Heart right ventricle (tissue), 16 donors: ENCODE measurements at places on chromosomes 2 and 18.
A peak's percentile ranks its signal among the peaks of the same experiment; 100 is the strongest.

- DNase-seq: no peak
These were observed 106.0 kb upstream of the FOSL2 start for GRCh38 chr2:28286678-28287077.

- DNase-seq: no peak
These were observed 1.2 kb downstream of the STON1 start for GRCh38 chr2:48531141-48531648.

DNA sequence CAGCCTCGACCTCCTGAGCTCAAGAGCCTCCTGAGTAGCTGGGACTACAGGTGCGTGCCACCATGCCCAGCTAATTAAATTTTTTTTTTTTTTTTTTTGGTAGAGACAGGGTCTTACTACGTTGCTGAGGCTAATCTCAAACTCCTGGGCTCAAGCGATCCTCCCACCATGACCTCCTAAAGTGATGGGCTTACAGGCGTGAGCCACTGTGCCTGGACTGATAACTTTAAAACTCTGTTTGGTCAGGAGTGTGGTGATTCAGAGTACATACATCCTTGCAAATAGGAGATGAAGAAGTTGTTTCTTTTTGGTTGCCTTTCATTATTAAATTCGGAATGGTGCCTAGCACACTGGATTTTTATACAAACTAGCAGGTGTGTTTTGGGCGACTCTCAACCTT lies 73.0 kb downstream of the LTBP1 start:
- DNase-seq: no peak

DNA sequence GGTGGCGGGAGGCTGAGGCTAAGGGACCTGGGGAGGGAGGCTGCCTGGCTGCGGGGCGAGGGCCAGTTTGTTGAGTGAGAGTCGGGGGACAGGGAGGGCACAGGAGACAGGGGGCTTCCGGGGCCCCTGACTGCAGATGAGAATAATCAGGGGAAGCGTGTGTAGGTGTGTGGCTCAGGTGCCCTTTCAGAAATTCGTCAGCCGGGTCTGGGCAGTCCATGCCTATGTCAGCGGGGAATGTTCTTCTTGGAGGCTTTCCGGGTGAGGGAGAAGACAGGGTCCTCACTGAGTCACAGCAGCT lies 52.3 kb upstream of the OTOF start:
- DNase-seq: no peak

DNA sequence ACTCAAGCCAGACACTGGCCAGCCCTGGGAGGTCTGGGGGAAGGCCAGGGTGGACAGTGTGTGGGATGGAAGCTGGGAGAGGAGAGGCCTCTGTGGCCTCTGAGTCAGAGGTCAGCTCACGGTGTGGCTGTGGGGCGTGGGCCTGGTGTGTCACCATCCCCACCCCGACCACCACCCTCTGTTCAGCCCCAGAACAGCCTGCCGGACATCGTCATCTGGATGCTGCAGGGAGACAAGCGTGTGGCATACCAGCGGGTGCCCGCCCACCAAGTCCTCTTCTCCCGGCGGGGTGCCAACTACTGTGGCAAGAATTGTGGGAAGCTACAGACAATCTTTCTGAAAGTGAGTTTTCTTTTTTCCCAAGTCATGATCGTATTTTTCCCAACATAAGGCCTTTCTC lies 110.5 kb downstream of the DYSF start:
- DNase-seq: no peak

DNA sequence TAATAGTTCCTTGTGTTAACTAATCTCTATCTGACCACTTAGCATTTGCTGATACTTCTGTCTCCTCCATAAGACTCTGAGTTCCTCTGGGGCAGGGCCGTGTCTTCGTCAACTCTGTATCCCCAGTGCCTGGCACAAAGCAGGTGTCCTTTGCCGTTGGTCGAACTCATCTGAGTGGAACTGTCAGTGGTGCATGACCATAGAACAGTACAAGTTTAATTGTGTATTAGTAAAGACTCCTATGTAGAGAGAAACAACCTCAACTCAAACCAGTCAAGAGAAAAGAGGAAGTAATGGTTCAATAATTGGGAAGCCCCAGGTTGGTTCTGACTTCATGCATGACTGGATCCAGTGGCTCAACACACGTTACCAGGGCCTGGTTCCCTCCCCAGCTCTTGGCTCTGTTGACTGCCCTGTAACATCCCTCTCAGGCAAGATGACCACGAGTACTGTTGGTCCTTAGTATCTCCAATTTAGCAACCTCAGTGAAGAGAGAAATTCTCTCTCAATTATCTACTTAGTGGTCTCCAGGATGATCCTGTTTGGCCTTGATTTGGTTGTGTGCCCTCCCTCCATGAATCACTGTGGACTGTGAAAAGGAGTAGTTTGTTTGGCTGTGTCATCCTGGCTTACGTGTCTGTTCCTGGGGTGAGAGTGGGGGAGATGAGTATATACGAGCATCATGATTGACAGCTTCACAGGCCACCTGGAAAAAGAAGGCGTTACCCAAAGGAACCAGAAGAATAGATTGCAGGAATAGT lies 58.5 kb upstream of the MSH6 start:
- no peak for DNase-seq

DNA sequence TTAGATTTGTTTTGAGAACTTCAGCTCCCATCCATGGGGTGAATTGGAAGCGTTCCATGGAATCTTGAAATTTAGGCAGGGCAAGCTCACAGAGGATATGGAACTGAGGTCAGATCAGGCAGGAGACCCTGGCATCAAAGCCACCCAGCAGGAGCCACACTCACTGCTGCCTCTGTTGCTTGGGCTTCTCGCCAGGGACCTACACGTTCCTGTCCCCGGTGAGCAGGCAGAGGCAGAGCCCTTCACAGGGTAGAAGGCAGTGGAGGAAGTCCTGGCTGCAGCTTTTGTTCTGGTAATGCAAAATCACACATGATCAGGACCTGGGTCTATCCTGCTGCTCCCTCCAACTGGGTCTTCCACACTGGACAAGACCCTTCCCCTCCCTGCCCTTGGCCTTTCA lies 42.1 kb downstream of the CAPN13 start:
- no peak for DNase-seq

GRCh38 chr2:214515111-214515510 lies 104.3 kb downstream of the VWC2L start:
- no peak for DNase-seq

- no peak for DNase-seq
These were observed 210.8 kb upstream of the SMIM21 start for GRCh38 chr18:75638223-75638775.

- no peak for DNase-seq
These were observed 59.2 kb upstream of the CSRNP3 start for GRCh38 chr2:165410276-165410675.

- no peak for DNase-seq
These were observed 11.4 kb downstream of the CIB4 start for GRCh38 chr2:26629751-26630150.

DNA sequence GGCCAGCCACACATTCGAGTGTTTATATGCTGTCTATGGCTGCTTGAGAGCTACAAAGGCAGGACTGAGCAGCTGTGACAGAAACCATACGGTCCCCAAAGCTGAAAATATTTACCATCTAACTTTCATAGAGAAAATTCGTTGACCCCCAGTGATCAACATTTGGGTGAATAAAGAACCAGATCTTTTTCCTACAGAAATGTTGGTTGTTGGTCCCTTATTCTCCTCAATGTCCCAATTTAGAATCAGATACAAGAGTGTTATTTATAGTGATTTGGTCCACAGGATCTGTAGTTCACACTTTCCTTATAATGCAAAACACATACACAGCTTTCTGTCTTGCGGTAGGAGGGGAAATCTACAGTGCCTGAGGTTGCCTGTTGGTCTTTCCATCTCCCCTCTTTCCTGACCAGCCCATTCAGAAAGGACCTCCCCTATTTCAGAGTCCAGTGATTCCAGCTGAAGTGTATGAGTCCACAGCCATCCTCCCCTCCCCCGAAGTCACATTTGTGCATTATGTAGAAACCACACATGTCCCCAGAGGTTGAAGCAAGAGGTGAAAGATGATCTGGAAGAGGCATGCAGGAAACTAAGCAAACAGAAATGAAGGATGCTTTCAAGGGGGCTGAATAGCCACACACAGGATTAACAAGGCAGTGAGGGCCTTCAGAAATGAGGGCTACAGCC lies 61.9 kb downstream of the SPRED2 start:
- DNase-seq: no peak

DNA sequence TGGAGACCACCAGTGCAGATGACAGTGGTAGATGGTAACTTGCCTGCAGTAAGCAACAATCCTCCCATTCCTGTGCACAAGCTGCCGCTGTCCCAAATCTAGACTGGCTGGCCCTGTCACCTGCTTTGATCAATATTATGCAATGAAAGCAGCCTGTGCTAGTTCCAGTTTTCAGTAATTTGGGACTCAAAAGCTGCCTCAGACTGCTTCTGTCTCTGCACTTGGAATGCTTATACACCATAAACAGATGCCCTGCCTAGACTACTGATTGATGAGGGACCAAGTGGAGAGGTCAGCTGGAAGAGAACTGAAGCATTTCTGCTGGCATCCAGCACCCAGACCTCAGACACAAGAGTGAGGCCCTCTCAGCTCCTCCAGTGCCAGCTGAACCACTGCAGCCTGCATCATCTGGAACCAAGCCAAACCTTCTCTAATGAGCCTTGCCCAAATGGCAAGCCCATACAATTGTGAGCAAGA lies 24.9 kb downstream of the CCBE1 start:
- DNase-seq: no peak

DNA sequence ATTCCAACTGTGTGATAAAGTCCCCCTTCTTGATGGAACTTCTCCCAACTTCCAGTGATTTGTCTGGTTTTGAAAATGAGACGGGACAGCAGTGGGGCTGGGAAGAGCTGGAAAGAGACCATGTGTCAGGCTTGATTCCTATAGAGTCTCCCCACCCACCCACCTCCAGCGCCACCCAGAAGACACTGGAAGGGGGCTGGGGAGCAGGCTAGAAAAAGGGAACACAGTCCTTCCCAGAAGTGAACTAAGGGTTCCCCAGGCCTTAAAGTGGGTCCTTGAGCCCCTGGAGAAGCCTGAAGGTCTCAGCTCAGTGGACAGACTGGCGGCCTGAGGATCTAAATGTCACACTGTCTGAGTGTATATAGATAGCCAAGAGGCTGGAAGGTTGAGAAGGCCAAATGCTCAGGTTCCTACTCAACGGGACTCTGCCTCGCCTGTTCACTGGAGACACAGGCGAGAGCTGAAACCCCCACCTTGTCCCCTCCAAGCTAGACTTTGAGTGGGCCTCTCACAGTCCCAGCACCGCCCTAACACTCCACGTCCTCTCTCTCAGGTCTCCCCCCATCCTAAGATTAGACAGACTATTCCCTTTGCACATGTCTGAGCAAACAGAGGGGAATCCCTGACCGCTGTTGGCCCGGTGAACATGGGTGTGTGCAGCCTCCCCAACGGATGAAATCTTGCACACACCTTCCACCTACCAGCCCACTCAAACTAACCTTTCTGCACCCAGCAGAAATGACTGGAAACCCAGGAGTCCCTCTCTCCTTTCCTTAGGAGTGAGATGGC lies 1.6 kb downstream of the PKDCC start:
- no peak for DNase-seq

- no peak for DNase-seq
These were observed 45.3 kb upstream of the CCBE1 start for GRCh38 chr18:59742325-59743111.

GRCh38 chr2:179859523-179859922 lies 1.9 kb downstream of the ZNF385B start:
- DNase-seq: no peak

DNA sequence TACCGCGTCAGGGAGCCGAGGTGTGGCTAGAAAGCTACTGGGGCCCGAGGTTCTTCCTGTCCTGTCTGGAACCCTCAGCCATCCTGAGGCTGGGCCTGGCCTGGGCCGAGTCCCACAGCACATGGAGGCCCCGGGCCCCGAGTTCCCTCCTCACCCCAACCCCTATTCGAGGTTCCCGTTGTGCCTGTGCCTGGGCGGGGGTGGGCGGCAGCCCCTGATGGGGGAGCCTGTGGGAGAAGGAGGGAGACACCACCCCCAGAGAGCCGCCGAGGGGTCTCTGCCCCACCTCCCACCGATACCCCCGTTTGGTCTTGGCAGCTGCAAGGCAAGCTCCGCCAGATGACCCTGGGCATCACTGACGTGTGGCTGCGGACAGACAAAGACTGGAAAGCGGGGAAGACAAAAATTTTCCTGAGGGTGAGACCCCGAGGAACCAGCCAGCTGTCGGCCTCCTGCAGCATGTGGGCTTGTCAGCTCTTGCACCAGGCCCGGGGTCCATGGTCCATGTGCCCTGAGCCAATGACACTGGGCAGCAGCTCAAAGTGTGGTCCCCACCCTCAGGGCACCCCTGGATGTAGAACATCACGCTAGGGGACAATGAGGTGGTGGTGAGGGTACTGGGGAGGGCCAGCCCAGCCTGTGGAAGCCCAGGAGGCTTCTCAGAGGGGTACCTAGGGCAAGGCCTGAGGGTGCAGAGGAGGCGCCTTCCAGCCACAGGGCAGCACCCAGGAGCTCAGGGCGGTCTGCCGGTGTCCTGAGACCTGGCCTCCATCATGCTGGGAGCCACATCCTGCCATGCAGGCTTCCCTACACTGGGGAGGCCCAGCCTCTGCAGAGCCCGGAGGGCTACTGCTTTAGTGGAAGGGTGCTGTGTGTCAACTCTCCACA lies 52.5 kb upstream of the GPR17 start:
- DNase-seq: no peak

DNA sequence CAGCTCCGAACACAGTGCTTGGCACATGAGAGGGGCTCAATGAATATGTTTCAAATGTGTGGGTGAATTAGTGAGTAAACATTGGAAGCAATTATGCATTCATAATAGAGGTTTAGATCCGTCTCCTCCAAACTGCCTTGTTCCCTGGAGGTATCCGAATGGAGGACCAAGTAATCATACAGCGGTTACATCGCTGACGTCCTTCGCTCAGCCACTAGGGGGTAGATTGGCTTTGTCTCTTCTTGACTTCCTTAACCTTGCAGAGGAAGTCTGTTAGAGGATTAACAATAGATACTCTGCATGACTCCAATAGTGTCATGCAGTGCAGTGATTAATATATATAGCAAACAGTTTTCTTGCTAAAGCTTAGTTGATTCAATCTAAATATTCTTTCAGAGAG lies 517.0 kb downstream of the PTPRM start:
- DNase-seq: peak; percentile 19

- no peak for DNase-seq
These were observed 23.4 kb upstream of the TANK start for GRCh38 chr2:161136696-161137324.

DNA sequence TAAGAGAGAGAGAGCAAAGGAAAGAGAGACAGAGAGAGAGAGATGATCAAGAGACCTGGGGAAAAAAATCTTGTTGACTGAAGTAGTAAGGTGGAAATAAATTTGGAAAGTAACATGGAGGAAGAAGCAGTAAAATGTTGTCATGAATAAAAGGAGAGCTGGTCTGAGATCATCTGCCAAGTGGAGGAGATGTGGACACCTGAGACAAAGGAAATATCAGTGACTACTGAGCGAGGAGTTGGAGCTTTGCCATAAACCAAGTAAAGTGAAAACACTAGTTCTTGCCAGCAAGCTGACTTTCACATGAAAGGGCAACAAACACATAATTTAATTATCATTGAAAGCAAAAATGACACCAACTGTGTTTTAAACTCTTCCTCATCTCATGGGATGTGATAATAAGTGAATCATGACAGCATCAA lies 49.0 kb upstream of the DSG1 start:
- no peak for DNase-seq

GRCh38 chr2:209553913-209554312 lies 130.1 kb downstream of the MAP2 start:
- DNase-seq: no peak

- DNase-seq: no peak
These were observed 32.6 kb downstream of the CNGA3 start for GRCh38 chr2:98378901-98379300.
